C1 segment of cervical spinal cord (tissue), 14 donors: ENCODE measurements at places on chromosomes 16 and 17.

GRCh38 chr16:7315813-7316212 lies 16.8 kb upstream of the RBFOX1 start:
- DNase-seq: no peak

DNA sequence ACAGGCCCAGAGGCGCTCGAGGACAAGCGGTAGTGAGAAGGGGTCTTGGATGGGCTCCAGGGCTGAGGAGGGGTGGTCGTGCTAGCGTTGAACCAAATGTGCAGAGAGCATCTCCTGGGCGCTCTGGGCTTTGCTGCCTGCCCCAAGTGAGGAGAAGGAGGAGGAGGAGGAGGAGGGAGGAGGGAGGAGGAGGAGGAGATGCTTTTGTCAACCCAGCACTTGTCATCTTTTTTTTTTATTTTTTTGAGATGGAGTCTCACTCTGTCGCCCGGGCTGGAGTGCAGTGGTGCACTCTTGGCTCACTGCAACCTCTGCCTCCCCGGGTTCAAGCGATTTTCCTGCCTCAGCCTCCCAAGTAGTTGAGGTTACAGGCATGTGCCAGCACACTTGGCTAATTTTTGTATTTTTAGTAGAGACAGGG lies 59.8 kb downstream of the PGS1 start:
- DNase-seq: no peak

DNA sequence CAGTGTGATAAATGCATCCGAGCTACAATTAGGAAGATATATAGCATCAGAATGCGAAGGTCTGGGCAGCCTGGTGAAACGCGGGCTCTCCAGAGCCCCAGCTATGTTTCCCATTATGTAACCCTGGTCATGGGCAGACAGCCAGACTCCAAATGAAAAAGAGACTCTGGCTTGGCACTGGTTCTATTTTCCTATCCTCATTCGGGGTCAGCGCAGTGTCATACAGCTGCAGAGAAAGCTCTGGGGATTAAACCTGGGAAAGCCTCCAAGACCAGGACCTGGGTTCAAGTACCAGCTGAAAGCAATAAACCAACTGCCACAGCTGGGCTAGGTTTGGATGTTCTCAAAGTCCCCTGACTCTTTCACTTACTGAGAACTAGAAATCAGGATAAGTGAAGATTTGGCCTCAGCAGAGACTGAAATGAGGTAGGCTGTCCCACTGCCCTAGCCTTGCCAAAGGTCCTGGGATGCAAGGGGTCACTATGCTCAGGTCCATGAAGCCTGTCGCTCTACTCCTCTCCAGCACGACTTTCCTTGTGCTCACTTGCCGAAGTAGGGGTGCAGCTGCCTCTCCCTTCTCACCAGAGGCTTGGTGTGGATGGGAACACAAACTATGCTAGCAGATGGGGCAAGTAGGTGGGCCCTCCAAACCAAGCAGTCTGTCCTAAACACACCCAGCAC lies 123.8 kb downstream of the SMG6 start:
- DNase-seq: peak; percentile 64

- DNase-seq: no peak
Measured at GRCh38 chr16:726188-726437, 130 bp downstream of the CCDC78 start.

DNA sequence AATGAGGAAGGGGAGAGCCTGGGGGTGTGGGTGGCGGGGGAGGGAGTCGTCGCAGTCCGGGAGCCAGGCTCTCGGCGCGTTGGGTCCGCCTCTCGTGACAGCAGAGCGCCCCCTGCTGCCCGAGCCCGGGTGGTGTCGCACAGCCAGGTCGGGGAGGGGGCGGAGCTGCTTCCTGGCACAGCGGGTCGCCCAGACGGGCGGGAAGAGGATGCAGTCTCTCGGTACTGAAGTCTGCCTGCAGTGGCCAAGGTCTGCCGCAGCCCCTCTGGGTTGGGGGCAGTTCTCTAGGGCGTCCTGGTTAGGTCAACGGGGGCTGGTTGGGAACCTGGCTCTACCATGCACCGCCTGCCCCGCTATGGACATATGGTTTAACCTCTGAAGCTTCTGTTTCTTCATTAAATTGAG lies 38.2 kb upstream of the CCDC182 start:
- DNase-seq: peak; percentile 83

DNA sequence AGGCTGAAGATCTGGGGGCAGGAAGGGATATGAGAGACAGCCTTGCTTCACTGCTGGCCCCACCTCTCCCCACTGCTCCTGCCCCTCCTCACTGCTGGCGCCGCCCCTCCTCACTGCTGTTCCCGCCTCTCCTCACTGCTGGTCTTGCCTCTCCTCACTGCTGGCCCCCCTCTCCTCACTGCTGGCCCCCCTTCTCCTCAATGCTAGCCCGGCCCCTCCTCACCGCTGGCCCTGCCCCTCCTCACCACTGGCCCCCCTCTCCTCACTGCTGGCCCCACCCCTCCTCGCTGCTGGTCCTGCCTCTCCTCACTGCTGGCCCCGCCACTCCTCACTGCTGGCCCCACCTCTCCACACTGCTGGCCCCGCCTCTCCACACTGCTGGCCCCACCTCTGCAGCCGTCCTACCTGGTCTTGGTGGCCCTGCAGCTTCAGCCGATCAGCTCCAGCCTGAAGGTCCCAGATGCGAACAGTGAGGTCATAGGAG lies 9.5 kb upstream of the PAM16 start:
- DNase-seq: no peak

GRCh38 chr16:86018941-86019340 lies 120.0 kb downstream of the IRF8 start:
- no peak for DNase-seq

DNA sequence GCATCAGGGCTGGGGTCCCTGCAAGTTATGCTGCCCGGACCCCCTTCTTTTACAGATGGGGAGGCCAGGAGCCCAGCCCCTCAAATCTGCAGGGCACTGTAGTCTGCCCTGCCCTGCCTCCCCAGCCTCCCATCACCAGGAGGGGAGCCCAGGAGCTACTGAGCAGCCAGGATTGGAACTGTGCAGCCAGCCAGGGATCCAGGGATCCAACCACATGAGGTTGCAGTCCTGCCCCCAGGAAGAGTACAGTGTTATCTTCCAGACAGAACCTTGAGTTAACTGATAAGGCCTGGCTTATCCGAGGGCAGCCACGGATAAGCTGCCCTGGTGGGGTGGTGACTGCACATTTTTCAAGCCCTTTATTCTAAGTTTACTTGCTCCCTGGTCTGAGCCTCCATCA lies 11.4 kb upstream of the NDRG4 start:
- DNase-seq: no peak

DNA sequence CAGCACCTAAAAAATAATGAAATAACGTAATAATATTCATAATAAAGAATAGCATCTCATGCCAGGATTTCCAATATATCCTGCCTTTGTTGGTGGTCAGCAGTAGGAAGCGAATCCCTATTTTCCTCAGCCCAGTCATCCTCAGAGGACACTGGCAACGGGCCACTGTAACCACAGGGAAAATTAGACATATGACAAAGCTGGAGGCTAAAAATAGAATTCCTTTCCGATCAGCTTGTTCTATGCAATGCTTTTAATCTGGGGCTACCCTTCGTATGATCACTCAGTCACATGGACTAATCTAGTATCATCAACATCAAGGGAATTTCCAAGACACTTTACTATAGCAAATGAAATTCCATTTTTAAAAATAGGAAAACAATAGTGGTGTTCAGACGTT lies 246.9 kb upstream of the KCNJ16 start:
- no peak for DNase-seq

DNA sequence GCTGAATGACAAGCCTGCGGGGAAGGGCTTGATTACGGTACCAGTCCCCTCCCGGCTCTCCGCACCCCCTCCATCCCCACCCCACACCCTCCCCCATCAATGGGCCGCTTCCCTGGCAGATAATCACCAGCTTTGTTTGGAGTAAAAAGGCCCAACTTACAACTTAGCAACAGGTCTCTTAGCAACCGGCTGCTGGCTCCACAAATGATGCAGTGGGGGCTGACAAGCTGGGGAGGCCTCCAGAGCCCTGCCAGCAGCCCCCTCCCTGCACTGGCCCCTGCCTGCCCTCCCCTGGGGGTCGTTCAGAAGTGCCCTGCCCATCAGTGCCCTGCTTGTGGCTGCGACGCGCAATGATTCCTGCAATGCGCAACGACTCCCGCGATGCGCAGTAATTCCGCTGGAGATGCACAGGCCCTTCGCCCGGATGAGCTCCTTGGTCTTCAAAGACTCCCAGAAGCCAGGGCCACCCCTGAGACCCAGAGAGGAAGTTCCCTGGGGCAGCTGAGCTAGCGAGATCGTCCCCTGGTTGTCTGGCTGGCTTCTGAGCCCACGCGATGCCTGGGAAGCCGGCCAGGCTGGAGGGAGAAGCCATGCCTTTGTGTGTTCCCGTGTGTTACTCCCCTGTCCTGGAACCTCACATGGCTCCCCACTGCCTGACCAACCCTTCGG lies 23.3 kb downstream of the CPNE2 start:
- DNase-seq: peak; percentile 90

GRCh38 chr17:16477255-16477654 lies 14.7 kb downstream of the LRRC75A start:
- no peak for DNase-seq

- no peak for DNase-seq
Measured at GRCh38 chr17:2710803-2711607, 559 bp downstream of the CLUH start.

- no peak for DNase-seq
Measured at GRCh38 chr17:6724009-6724408, 10.8 kb upstream of the SLC13A5 start.

GRCh38 chr16:68978303-68978954 lies 127.0 kb upstream of the HAS3 start:
- DNase-seq: no peak

DNA sequence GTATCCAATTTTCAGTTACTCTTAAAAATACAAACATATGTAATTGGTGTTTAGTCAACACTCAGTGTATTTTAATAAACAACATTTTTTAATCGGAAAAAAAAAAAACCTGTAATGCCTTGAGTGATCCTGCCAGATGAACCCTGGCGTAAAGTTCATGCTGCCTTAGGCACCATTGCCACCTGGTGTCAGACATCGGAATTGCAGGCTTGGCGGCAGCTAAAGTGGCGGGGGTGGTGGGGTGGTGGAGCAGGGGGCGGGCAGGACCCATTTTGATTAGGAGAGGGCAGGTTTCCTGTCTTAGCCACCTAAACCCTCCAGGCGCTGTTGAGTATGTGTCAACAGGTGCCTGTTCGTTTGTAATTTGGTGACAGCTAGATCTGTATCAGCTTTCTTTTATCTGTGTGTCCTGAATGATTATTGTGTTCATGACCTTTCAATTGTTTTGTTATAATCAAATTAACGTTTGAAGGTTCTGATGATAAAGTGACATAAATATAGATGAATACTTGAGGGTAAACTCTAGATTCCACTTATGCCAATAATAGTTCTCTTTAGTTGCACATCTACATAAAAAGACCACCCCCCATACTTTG lies 588.7 kb downstream of the CDH13 start:
- no peak for DNase-seq

DNA sequence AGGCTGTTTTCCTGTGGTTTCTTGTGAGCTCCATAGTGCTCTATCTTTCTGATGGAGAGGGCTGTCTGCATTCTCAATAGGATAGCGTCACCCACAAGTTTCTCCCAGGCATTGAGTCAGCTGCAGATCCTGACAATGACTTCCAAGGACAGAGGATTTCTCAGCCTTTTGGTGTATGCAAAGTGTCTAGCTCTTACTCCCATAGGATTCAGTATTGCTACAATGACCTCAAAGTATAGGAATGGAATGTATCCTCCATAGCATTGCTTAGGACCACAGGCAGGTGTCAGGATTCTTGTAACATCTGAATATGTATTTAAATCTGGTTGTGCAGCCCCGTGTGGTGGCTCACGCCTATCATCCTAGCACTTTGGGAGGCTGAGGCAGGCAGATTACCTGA lies 32.3 kb downstream of the SMIM36 start:
- no peak for DNase-seq

DNA sequence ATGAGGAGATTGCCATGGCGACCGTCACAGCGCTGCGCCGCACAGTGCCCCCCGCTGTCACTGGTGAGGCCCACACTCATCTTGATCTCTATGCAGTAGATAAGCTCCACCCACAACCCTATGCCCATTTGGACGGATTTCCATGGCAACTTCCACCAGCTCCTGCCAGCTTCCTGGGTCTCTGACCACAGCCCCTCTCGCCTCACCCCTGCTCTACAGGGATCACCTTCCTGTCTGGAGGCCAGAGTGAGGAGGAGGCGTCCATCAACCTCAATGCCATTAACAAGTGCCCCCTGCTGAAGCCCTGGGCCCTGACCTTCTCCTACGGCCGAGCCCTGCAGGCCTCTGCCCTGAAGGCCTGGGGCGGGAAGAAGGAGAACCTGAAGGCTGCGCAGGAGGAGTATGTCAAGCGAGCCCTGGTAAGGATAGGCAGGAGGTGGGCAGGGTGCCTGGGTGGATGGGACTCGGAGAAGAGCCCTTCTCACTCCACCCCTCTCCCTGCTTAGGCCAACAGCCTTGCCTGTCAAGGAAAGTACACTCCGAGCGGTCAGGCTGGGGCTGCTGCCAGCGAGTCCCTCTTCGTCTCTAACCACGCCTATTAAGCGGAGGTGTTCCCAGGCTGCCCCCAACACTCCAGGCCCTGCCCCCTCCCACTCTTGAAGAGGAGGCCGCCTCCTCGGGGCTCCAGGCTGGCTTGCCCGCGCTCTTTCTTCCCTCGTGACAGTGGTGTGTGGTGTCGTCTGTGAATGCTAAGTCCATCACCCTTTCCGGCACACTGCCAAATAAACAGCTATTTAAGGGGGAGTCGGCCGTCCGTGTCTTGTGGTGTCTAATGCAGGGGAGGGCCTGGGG lies 4.3 kb downstream of the ALDOA start:
- no peak for DNase-seq

GRCh38 chr17:64269687-64270649 lies 6.9 kb upstream of the TEX2 start:
- no peak for DNase-seq

DNA sequence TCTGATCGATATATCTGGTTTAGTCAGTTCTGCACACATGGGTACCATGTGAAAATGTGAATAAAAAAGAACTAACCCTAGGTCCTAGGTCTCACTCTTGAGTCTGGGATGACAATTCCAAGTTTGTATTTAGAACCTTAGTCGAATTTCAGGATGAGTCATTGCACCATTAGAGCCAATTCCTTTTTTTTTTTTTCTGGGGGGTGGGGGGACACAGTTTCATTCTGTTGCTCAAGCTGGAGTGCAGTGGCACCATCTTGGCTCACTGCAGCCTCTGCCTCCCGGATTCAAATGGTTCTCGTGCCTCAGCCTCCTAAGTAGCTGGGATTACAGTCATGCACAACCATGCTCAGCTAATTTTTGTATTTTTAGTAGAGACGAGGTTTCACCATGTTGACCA lies 41.6 kb downstream of the SPAG9 start:
- no peak for DNase-seq

DNA sequence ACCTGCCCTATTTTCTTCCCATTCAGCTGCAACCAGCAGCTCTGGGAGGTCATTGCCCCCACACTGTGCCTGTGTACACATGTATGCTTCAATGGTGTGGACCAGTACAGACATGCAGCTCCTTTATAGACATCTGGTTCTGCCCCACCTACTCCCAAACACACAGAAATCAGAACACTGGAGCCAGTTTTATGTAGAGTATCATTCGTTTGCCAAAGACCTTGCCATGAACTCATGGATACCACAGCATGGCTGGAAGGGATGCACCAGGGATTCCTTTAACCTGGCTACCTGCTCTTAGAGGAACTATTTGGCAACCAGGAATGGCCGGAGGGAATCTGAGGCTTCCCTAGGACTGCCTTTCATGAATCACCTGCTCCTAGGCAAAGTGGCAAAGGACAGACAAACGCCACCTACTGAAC lies 60.4 kb downstream of the ZFHX3 start:
- DNase-seq: no peak
